NCI-H1436 (cell line): ENCODE measurements at places on chromosomes 6 and 20.

DNA sequence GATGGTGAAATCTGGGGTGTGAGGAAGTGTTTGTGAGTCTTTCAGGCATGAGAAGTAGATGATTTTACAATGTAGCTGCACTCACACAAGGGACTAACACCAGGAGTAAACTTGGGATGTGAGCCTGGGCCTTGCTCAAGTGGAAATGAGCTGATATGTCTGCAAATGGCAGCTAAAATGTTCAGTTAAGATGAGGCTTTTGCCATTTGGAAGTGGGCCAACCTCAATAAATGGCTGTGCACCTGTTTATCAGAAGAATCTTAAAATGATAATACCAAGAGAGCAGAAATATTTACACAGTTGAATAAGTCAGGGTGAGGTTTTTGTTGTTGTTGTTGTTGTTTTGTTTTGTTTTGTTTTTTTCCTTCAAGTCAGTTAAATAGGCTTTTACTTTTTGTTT, 25.7 kb upstream of the KLHL31 start:
- no peak for DNase-seq

DNA sequence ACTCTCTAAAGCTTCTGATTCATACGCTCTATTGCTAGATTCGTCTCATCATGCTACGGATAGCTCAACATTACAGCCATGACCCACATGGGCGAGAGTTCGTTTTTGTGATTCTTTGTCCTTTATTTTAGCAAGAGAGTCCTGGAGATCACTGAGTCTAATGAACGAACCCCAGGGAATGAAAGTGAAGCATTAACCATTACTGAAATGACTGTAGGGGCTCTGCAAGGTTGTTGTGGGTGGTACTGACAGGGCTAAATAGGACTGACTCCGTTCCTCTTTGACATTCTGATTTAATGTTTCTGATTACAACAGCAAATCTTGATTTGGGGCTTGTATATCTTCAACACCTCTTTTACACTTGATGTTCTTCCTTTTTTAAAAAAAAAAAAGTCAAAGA, 13.7 kb upstream of the RTF2 start:
- DNase-seq, result no peak

- no peak for DNase-seq
Observed at GRCh38 chr6:157614026-157614568, 208.9 kb upstream of the SNX9 start.

DNA sequence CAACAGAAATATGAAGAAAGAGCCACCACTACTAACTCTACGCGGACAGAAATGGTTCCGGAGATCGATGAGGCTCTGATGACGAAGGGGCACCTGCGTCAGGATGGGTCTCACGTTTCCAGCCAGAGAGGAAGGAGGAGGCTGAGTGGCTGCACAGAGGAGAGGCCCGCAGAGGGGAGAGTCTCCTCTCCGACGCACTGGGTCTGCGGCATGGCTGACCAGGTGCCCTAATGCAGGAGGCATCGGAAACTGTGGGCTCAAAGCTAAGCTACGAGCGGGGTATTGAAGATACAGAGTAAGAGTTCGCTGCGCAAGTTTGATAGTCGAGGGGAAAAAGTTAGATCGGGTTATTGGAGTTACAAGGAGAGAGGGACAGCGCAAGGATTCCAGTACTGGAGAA, 69.9 kb downstream of the TTLL2 start:
- DNase-seq, result no peak

DNA sequence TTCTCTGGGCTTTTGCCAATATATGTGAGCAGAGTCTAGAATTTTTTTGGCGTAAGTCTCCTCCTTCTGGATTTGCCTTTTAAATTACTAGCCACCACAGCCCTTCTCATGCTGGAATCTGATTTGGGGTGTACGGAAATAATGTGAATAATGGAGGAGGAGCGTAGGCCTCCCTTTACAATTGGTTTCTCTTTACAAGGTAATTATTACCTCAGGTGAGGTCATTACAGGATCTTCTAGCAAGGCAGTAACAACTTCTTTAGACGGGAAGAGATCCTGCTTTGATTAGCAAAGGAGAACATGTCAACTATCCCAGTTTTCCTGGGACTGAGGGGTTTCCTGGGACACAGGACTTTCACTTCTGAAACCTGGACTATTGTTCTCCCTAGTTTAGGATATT, 8.9 kb downstream of the RWDD2A start:
- DNase-seq, result no peak

GRCh38 chr6:55009131-55009530, 162.6 kb downstream of the FAM83B start:
- no peak for DNase-seq

GRCh38 chr6:82957868-82958245, 107.8 kb downstream of the UBE3D start:
- DNase-seq, result no peak

GRCh38 chr6:2802521-2803060, 37.4 kb downstream of the WRNIP1 start:
- DNase-seq, result no peak

GRCh38 chr6:11769811-11770545, 8.6 kb downstream of the ADTRP start:
- DNase-seq, result peak; percentile 13

- no peak for DNase-seq
Observed at GRCh38 chr20:45974896-45975565, 3.0 kb upstream of the ZNF335 start.

- DNase-seq, result no peak
Observed at GRCh38 chr20:39713076-39713840, 751.1 kb downstream of the DHX35 start.

DNA sequence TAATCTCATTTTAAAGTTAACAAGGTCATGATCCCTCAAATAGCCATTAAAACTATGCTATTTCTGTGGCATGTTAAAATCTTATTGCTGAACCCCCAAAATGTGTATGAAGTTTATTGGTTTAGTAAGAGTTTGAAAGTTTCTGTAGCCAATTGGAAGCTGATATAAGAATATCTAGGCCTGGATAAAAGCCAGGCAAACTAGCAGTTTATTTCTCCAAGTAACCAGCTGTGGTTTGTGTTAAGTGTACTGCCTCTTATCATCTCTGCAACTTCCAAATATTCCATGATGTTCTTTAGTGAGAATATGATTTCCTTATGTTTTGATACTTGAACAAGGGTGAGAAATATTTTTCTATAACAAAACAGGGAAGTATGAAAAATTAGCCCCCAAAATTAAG, 76.7 kb downstream of the PRSS35 start:
- no peak for DNase-seq

DNA sequence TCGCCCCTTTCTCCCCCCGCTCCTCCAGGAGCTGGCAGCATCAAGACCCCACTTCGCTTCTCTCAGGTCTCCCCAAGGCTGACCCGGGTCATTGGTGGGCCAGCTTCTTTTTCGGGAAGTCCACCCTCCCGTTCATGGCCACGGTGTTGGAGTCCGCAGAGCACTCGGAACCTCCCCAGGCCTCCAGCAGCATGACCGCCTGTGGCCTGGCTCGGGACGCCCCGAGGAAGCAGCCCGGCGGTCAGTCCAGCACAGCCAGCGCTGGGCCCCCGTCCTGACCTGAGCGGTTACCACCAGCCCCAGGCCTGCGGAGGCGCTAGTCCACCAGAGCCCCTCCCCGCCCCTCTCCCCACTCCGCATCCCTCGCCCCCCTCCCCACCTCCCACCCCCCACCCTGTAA, 1.0 kb downstream of the PPDPF start:
- no peak for DNase-seq

DNA sequence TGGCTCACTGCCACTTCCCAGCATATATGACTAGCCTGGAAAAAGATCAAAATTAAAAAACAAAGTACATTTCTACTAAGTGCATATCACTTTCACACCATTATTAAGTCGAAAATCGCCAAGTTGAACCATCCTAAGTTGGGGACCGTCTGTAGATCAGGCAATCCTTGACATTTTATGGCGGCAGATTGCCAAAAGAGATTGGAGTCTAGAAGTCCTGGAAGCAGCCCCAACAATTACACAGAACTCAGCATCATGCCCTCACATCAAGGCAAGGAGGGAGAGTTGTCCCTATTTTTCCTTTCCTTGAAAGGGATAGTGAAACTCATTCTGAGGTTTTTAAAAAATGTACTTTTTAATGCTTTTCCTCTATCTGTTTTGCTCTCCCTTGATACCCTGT, 30.7 kb downstream of the SLC22A3 start:
- no peak for DNase-seq

DNA sequence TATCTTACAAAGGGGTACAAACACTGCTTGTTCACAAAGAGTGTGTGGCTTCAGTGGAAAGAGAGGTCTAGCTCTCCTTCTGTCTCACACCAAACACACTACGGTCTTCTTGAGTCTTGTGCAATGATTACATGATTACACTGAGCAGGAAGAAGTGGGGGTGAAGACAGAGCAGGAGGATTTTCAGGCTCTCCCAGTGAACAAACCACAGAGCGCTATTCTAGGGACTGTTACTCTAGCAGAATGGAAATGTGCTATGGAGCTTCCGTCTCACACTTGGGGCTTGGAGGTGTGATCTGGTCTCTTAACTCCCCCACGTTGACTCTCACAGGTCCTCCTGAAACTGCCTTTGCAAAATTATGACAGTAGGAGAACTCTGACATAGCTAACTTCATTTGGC, 203.4 kb downstream of the MYLK4 start:
- DNase-seq, result no peak

- peak; percentile 49 for DNase-seq
Observed at GRCh38 chr6:35583893-35584688, 71.4 kb upstream of the TULP1 start.

GRCh38 chr20:24353135-24353690, 116.2 kb upstream of the SYNDIG1 start:
- no peak for DNase-seq

GRCh38 chr6:167670938-167671338, 155.8 kb upstream of the AFDN start:
- no peak for DNase-seq

GRCh38 chr20:32808438-32808837, 11.3 kb upstream of the MAPRE1 start:
- no peak for DNase-seq

DNA sequence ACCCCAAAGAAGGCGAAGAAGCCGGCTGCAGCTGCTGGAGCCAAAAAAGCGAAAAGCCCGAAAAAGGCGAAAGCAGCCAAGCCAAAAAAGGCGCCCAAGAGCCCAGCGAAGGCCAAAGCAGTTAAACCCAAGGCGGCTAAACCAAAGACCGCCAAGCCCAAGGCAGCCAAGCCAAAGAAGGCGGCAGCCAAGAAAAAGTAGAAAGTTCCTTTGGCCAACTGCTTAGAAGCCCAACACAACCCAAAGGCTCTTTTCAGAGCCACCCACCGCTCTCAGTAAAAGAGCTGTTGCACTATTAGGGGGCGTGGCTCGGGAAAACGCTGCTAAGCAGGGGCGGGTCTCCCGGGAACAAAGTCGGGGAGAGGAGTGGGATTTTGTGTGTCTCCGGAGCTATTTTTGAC, 69.6 kb downstream of the HFE start:
- DNase-seq, result no peak
